ENCODE measurements at places on chromosomes 3 and 15.

- no peak for DNase-seq
These were observed 95.4 kb downstream of the ISL2 start for GRCh38 chr15:76431971-76432370.

GRCh38 chr3:50126287-50127211 is 28.6 kb upstream of the SEMA3F start:
- DNase-seq, result no peak

- DNase-seq, result no peak
These were observed 22.9 kb downstream of the SECISBP2L start for GRCh38 chr15:49023354-49023753.

DNA sequence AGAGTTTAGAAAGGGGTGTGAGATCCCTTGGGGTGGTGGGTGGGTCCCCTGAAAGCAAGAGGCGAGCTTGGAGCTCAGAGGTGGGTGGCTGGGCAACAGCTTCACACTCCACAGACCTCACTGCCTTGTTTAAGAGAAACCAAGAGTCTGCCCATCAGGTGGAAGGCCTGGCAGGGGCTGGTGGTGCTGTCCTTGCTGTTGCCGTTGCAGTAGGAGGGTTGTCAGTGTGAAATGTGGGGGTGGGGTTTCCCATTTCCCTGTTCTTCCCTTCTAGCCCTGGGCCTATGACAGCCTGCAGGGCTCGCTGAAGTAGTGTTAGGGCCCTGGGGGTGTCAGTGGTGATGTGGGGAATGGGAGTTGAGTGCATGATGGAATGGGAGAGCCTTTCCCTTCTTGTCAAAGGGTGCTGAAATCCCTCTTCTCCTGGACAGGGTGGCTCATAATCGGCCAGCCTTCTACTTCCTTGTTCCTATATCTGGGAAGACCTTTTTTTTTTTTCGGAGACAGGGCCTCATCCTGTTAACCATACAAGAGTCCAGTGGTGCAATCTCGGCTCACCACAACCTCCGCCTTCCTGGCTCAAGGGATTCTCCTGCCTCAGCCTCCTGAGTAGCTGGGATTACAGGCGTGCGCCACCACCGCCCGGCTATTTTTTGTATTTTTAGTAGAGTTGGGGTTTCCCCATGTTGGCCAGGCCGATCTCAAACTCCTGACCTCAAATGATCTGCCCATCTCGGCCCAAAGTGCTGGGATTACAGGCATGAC is 4.3 kb downstream of the PLEKHO2 start:
- no peak for DNase-seq

- DNase-seq, result no peak
These were observed 34.7 kb downstream of the NIPA2 start for GRCh38 chr15:22872936-22873701.
